ENCODE measurements at places on chromosomes 6 and 20.

GRCh38 chr6:98839781-98840361 lies 5.5 kb downstream of the POU3F2 start:
- no peak for DNase-seq

DNA sequence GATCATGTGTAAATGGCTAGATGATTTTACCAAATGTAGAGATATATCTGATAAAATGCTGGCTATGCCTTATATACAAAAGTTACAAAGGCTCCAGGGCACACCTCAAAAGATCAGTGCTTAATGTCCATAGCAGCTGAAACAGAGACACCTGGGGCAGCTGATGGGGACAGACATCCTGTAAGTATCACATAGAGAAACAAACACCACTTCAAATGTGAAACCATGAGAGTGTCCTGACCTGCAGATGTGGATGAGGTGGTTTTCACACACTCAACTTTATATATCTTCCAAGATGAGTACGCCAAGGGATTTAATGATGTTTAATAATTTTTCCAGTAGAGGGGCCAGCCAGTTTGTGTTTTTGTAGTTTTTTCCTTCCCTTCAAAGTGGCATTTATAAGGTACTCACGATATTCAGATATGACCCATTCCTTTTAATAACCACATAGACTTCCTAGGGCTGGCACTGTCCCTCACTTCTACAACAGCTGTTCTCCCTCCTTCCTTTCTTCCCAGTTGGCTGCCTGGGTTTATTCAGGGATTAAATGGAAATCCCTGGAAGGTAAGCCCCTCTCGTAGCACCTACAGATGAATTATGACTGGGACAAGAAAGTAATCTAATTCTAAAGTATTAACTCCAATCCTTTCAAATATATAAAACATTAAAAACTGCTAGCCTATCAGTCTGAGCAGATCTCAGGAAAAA lies 50.3 kb upstream of the MCM9 start:
- DNase-seq: no peak

GRCh38 chr20:62837790-62838127 lies 20.9 kb downstream of the COL9A3 start:
- DNase-seq: no peak

DNA sequence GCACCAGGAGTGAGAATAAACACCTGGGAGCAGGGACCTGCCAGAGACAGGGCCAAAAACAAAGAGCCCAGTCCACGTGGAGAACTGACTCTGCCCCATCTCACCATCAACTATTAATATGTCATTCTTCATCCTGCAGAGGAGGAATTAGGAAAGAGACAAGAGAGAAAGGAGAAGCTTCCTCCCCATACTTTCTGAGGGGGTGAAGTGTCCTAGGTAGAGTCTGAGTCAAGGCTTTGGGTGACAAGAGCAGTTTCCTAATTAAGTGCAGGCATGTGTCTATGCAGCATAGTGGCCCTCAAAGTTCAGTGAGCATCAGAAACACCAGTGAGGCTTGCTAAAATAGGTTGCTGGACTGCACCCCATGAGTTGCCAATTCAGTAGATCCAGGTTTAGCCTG lies 40.7 kb upstream of the BMP2 start:
- no peak for DNase-seq

DNA sequence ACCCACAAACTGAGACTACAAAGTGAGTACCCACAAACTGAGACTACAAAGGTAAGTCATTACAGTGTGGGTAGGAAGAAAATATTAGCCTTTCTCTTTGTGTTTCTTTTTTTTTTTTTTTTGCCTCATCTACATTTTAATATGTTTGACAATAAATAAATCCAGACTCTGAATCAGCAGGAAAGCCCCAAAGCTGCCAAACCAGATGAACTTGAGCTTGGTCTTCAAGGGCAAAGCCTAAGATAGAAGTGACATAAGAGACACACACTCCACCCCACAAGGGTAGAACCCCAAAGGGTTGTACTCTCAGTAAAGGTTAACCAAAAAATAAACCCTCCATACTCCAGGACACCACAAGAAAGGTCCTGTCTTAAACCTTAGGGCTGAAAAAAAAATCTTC lies 326.8 kb upstream of the ARID1B start:
- DNase-seq: no peak

DNA sequence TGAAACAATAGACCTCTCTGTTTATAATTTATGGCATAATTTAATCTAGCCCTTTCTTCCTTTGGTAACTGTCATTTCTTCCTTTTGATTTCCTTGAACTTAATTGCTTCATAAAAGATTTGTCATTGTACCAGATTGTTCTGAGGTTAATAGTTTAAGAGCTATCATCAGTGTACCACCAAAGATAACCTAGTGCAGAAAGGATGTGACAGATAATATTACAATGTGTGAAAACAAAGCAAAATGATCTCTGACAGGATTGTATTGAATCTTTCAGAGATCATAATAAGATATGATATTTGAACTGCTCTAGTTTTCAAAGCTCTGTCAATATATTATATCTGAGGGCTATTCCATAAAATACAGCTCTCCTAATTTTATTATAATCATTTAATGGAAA lies 132.1 kb upstream of the PTCHD4 start:
- DNase-seq: no peak

DNA sequence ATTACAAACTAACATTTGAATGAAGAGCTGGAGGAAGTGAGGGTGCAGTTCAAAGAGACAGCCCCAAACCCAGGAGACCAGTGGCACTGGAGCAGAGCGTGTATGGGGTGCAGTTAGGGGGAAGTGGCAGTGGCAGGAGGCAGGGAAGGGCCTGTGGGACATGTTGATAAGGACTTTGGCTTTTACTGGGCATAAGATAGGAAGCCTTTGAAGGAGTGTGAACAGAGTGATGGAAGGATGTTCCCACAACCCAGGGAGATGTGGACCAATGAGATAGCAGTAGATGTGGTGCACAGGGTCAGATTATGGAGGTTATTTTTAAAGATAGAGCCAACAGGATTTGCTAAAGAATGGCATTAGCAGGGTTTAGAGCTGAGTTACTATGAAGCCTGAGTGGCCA lies 56.4 kb downstream of the AIG1 start:
- DNase-seq: no peak

DNA sequence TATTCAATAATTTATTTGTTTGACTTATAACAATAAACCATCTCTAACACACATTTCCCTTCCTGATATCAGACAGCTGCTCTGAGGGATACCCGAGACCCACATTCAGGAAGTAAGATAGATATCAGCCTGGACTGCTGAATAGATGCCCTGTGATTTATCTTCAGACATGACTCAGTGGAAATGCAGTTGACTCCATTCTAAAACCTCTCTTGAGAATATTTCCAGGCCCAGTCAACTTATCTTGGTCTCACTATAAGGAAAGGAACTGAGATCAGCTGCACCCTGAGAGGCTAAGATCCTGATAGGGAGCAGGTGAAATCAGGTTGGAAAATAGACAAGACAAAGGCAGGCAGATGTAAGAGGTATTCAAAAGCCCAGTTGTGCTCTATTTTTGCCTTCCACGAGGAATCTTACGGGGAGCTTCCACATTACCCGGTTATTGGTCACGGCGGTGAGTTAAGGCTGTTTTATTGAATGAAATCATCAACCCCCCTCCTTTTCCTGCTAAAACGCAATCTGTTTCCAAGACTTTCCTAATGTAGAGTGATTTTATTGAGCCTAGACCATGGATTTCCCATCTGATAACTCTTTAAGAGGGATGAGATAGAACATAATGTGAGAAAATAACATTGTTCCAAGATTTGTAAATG lies 25.5 kb downstream of the C6orf15 start:
- DNase-seq: no peak

DNA sequence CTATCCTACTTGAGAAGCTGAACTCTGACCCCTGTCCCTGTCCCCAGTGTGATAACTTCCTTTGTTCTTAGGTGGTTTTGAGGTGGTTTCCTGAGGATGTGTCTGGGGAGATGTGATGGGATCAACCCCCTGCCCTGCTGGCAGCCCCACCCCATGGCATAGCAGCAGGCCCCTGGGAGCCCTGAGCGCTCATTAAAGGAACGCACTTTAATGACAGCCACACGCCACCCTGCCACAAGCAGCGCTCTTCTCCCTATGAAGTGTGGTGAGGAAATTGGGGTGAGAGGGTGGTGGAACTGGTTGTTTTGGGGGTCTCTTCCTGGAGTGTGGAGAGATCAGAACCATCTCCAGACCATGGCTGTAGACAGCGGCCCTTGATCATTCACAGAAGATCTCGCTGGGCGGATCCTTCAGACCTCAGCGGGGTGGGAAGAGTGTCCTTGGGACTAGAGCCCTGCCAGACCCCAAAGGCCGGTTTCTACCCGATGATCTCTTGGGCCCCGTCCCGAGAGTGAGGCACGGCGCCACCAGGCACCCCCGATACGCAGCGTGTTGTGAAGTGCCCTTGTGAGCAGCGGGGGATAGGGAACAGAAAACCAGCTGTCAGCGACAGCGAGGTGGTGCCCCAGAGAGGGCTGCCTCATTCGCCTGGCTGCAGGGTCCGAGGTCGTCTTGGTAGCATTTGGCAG lies 45.4 kb downstream of the SYNJ2 start:
- DNase-seq: no peak

GRCh38 chr6:82553863-82554531 lies 190.4 kb downstream of the TPBG start:
- no peak for DNase-seq

DNA sequence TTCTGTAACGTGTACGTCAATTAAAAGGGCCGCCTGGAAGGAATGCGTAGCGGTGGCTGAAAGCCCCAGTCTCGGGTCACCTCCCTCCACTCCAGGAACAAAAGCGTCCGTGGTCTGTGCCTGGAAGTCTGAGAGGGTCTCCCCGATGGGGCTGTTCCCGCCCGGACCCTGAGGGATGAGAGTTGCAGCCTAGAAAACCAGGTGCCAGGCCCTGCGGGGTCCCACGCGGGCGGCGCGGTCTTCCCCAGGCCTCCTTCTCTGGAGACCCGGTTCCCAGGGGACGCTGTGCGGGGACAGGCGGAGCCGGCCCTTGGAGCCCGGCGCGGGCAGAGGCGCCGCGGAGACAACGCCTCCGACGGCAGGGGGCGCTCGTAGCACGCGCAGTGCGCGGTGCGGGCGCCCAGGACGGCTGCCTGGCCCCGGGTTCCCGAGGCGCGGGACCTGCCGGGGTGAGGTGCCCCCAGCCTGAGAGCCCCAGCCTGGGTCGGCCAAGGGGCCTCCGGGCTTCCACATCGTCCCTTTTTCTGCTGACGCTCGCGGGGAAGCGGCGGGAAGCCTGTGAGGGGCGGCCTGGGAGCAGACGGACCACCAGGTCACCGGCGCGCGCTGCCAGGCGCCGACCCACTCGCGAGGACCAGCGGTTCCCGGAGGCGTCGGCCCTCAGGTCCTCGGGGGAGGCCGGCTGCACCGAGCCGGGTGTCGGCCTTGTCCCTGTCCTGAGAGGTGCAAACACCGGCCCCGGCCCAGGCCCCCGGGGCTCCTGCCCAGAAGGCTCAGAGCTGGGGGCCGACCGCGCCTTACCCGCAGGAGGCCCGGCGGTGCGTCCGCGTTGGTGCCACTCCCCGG lies 5.3 kb upstream of the FOXC1 start:
- DNase-seq: no peak

GRCh38 chr6:16677458-16677857 lies 83.8 kb downstream of the ATXN1 start:
- DNase-seq: no peak

- no peak for DNase-seq
Observed at GRCh38 chr6:87289571-87289970, 32.8 kb upstream of the SMIM8 start.

GRCh38 chr6:149895833-149896271 lies 2.1 kb downstream of the RAET1E start:
- peak; percentile 8 for DNase-seq

GRCh38 chr20:40331249-40331648 lies 357.8 kb downstream of the MAFB start:
- no peak for DNase-seq

GRCh38 chr6:129733290-129733689 lies 23.3 kb upstream of the ARHGAP18 start:
- no peak for DNase-seq

DNA sequence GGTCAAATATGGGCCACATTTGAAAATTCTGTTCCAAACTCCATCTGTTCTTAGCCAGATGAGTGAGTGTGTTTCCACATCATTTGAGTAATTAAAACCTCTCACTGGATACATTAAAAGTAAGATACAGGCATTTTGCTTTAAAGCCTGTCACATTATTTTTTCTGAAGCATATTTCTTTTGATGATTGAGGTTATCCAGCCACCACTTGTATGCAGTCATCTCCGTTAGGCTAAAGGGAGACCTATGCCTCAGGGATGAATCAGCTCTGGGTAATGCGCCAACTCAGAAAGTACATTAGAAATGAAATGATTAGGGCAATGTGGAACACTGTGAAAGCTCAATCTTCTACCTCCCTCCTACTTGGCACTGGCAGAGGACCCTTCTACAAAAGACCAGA lies 90.7 kb downstream of the SNAP25 start:
- no peak for DNase-seq

DNA sequence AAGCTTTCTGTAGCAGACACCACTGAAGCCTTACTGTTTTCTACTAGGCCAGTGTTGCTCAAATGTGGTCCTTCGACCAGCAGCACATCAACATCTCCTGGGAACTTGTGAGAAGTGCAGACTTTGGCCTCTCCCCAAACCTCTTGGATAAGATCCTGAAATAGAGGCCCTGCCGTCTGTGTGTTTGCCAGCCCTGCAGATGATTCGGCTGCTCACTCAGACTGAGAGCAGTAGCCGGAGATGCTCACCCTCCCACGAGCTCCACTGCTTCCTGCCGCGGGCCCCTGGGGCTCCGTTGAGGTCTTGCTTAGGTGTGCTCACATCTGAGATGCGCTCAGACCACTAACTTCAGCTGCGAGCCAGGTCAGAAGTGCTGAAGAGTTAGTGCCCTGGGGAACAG lies 129.5 kb upstream of the SSTR4 start:
- no peak for DNase-seq

DNA sequence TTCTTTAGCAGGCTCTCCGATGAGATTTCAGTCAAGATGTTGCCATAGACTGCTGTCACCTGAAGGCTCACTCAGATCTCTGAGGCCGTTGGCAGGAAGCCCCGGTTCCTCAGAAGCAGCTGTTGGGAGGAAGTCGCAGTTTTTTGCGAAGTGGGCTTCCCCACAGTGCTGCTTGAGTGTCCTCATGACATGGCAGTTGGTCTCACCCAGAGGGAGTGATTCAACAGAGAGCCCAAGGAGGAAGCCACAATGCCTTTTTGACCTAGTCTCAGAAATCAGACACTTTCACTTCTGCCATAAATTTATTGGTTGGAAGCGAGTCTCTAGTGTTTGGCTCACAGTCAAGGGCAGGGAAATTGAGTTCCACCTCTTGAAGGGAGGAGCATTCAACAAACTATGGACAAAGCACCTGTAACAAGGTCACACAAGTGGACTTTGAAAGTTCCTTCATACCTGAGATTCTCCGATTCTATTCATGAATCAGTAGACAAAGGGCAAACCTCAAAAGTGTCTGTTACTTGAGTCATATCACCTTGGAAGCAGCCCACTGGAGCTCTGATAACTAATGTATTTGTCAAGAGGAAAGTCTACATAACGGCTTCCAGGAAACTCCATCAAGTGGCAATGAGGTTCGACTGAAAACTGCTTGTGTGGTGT lies 208.3 kb downstream of the TASP1 start:
- DNase-seq: no peak

- no peak for DNase-seq
Observed at GRCh38 chr20:45038745-45039474, 62.0 kb downstream of the KCNS1 start.

- DNase-seq: no peak
Observed at GRCh38 chr20:38032585-38033329, 499 bp downstream of the TTI1 start.

Data from NCI-H2081 treated with DMSO at 0.1 percent for 48 hours (cell line).